ENCODE measurements at places on chromosomes 3 and 15.
A peak's percentile ranks its signal among the peaks of the same experiment; 100 is the strongest.

DNA sequence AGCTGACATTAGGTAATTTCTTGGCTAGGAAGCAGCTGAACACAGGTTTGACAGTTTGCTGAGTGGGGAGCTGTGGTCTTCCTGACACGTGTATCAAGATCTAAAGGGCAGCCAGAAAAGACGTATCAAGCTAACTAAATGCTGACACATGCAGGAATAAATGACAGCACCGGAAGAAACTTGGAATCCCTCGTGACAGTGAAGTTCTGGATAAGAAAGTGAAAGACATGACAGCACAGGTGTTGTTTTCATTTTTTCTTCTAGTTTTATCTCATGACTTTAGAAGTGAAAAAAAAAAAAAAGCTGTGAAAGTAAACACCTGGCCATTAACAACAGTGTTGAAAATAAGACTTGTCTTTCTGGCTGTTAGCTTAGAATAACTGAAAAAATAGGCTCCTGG is 48.7 kb downstream of the FGF7 start:
- H3K27ac ChIP-seq: no peak overlapping the region
- peak; percentile 8 for DNase-seq
- H3K36me3 ChIP-seq: no peaks in the 10 kb centered on the region
- peaks cover 4% of the 10 kb centered on the region for H3K27me3 ChIP-seq
- no peak overlapping the region for H3K4me3 ChIP-seq
- peaks cover 20% of the 10 kb centered on the region for H3K4me1 ChIP-seq

DNA sequence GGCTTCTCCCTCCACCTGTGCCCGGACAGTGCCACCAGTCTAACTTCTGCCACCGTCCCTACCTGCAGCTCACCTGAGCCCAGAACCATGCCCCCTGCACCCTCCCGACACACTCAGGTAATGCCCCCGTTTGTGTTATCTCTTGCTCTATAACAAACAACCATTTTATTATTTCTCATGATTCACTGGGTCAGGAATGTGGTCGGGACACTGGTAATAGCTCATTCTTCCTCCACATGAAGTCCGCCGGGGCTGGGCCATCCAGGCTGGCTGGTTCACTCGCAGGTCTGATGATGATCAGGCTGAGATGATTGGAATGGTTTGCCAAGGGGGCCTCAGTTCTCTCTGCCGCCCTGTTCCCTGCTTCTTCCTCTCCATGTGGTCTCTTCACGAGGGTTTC is 20.3 kb upstream of the NR2E3 start:
- no peak for DNase-seq
- no peak overlapping the region for H3K4me3 ChIP-seq
- no peak overlapping the region for H3K27ac ChIP-seq

- peak overlapping the region; percentile 95 for H3K27ac ChIP-seq
- peaks cover 26% of the 10 kb centered on the region for H3K36me3 ChIP-seq
- DNase-seq: no peak
- H3K4me1 ChIP-seq: peaks cover 87% of the 10 kb centered on the region
- no peaks in the 10 kb centered on the region for H3K27me3 ChIP-seq
- peak overlapping the region; percentile 79 for H3K4me3 ChIP-seq
Measured at GRCh38 chr3:60081381-60082095, 1031.7 kb upstream of the CFAP20DC start.

- no peaks in the 10 kb centered on the region for H3K4me1 ChIP-seq
- no peaks in the 10 kb centered on the region for H3K27me3 ChIP-seq
- H3K4me3 ChIP-seq: no peak overlapping the region
- no peaks in the 10 kb centered on the region for H3K36me3 ChIP-seq
- no peak for DNase-seq
- H3K27ac ChIP-seq: no peak overlapping the region
Measured at GRCh38 chr3:177827511-177828207, 630.4 kb upstream of the TBL1XR1 start.

GRCh38 chr15:85742186-85742821 is 52.4 kb downstream of the KLHL25 start:
- H3K27me3 ChIP-seq: no peaks in the 10 kb centered on the region
- H3K27ac ChIP-seq: no peak overlapping the region
- H3K4me1 ChIP-seq: no peaks in the 10 kb centered on the region
- peaks cover 42% of the 10 kb centered on the region for H3K36me3 ChIP-seq
- no peak overlapping the region for H3K4me3 ChIP-seq

GRCh38 chr3:126438746-126439145 is 36.9 kb downstream of the ZXDC start:
- no peaks in the 10 kb centered on the region for H3K27me3 ChIP-seq
- peaks cover 3% of the 10 kb centered on the region for H3K36me3 ChIP-seq
- no peak overlapping the region for H3K27ac ChIP-seq
- H3K4me3 ChIP-seq: no peak overlapping the region
- no peak for DNase-seq
- no peaks in the 10 kb centered on the region for H3K4me1 ChIP-seq

GRCh38 chr3:127915937-127916493 is 983 bp downstream of the KBTBD12 start:
- H3K27ac ChIP-seq: no peak overlapping the region
- no peaks in the 10 kb centered on the region for H3K4me1 ChIP-seq
- peaks cover 25% of the 10 kb centered on the region for H3K27me3 ChIP-seq
- no peaks in the 10 kb centered on the region for H3K36me3 ChIP-seq

DNA sequence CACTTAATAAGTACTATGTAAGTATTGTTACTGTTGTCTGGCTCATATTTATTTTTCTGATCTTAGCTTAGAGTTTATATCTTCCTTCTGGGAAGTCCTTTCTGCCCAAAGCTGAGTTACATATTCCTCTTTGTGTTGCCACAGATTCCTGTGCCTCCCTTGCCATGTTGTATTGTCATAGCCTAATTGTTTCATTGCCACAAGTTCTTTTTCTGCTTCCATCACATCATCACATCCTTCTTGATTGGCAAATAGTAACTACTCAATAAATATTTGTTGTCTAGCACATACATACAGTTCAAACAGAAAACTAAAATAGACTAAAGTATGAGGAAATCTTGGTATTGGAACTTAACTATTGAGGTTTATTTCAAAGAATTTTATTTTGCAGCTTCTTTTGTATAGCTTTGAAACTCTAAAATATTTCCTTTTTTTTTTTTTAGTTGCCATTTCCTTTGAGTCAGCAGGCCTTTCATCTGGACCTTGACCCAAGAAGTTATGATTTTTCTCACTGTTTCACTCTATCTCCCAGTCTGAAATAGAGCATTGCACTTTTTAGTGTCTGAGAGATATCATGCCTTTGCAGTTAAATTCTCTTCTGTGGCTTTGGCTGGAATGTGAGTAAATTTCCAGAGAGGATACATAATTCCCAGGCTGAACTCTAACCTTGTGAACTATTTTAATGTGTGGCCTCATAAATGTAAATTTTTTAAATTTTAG is 98.2 kb downstream of the ZNF609 start:
- no peaks in the 10 kb centered on the region for H3K27me3 ChIP-seq
- peaks cover 14% of the 10 kb centered on the region for H3K36me3 ChIP-seq
- no peak overlapping the region for H3K4me3 ChIP-seq
- no peak for DNase-seq
- peaks cover 26% of the 10 kb centered on the region for H3K4me1 ChIP-seq
- no peak overlapping the region for H3K27ac ChIP-seq

DNA sequence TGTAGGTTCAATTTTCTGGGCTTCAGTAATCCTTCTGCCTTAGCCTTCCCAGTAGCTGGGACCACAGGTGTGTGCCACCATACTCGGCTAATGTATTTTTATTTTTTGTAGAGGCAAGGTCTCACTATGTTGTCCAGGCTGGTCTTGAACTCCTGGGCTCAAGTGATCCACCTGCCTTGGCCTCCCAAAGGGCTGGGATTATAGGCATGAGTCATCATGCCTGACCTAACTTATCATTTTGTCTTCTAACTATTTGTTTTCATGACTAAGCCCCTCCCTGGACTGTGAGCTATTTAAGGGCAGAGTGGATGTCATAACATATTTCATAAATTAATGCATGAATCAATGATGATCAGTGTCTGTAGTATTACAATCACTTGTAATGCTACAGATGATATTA is 56.1 kb upstream of the PIAS1 start:
- DNase-seq: no peak
- no peaks in the 10 kb centered on the region for H3K27me3 ChIP-seq
- H3K36me3 ChIP-seq: no peaks in the 10 kb centered on the region
- no peak overlapping the region for H3K27ac ChIP-seq

DNA sequence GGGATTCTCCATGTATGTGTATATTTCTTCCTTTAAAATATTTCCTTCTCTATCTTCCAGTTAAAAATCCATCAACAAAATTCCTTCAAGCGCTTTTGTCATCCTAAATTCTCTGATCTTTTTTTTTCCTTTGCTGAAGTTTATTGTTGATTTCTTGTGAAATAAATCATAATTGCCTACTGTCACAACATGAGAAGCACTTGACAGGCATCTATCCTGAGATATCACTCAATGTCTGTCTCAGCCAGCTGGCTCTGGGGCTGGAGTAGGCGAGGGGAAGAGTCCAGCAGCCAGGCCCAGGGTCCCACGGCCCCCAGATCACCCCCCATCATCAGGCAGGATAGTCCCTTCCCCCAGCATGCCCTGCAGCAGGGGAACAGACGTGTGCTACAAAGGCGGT is 109.0 kb upstream of the TLE3 start:
- peaks cover 34% of the 10 kb centered on the region for H3K27me3 ChIP-seq
- H3K27ac ChIP-seq: no peak overlapping the region
- no peak for DNase-seq
- H3K4me3 ChIP-seq: no peak overlapping the region
- no peaks in the 10 kb centered on the region for H3K36me3 ChIP-seq

DNA sequence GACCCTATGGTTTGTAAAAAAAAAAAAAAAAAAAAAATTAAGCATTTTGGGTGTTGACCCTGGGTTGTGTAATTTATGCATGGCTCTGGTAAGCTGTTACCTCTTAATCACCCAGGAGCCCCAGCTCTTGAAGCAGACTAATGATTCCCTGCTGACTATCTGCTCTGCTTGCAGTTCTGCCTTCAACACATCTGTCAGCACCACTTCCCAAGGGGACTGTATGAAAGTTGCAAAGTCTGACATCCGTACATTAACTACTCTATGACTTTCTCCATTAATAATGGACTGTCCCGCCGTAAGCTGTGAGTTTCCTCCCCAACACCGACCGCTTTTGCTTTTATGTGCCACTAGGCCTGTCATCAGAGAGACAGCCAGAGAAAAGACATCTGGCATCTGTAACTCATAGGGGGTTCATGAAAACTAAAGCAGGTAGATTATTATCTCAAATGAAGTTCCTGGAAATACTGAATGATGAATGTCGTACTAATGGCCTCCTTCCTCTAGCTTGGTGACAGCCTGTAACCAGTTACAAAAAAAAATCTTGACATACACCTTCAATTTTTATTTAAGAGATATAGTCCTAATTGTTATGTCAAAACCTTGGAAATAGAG is 271.5 kb downstream of the IL5RA start:
- H3K27ac ChIP-seq: no peak overlapping the region
- no peak overlapping the region for H3K4me3 ChIP-seq
- no peaks in the 10 kb centered on the region for H3K36me3 ChIP-seq
- H3K4me1 ChIP-seq: no peaks in the 10 kb centered on the region
- peaks cover 2% of the 10 kb centered on the region for H3K27me3 ChIP-seq

DNA sequence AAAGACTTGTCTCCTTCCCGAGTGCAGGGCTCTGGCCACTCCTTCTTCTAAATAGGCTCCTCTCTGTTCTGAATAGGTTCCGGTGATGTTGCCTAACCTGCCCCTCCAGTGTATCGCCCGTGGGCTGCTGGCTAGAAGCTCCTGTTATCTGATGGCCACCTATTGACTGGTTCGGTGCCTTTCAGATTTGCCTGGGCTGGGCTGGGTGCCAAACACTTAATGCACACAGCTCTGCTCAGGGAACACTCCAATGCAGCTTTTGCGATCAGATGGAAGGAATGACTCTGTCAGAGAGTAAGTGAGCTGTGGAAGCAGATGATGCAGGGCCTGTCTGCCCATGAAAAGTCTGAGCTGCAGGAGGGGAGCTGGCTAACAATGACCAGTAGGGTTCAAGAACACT is 112.9 kb downstream of the CORO2B start:
- H3K4me3 ChIP-seq: no peak overlapping the region
- peaks cover 13% of the 10 kb centered on the region for H3K27me3 ChIP-seq
- peaks cover 6% of the 10 kb centered on the region for H3K4me1 ChIP-seq
- DNase-seq: no peak

GRCh38 chr15:73433873-73434272 is 9.1 kb upstream of the REC114 start:
- peaks cover 32% of the 10 kb centered on the region for H3K27me3 ChIP-seq
- no peak overlapping the region for H3K27ac ChIP-seq
- DNase-seq: no peak
- H3K36me3 ChIP-seq: no peaks in the 10 kb centered on the region
- no peak overlapping the region for H3K4me3 ChIP-seq
- H3K4me1 ChIP-seq: peaks cover 10% of the 10 kb centered on the region

DNA sequence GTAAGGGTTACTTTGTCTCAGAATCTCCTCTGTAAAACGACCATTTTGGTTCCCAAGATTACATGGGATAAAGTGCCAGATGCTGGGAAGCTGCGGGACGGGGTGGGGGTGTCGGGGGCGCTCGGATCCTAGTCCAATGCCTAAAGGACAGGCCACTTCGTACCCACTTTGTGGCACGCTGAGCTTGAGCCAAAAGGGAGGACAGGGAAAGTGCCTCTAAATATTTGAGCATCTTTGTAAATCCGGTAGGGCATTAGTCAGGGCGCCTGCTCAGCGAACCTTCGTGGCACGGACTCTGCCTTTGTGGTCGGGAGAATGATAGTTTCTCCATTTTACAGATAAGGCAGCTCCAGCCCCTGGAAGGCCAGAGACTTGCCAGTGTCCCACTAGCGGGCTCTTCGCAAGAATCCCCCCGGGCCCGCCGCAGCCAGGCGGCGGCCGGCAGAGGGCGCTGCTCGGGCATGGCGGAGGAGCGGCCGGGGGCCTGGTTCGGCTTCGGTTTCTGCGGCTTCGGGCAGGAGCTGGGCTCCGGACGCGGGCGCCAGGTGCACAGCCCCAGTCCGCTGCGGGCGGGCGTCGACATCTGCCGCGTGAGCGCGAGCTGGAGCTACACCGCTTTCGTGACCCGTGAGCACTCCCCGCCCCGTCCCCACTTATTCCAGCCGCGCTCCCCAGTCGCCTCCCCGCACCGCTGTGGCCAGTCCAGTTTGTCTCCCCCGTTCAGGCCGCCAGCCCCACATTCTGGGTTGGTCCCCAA is 1.8 kb downstream of the RCCD1 start:
- H3K4me1 ChIP-seq: peaks cover 24% of the 10 kb centered on the region
- peak; percentile 46 for DNase-seq

DNA sequence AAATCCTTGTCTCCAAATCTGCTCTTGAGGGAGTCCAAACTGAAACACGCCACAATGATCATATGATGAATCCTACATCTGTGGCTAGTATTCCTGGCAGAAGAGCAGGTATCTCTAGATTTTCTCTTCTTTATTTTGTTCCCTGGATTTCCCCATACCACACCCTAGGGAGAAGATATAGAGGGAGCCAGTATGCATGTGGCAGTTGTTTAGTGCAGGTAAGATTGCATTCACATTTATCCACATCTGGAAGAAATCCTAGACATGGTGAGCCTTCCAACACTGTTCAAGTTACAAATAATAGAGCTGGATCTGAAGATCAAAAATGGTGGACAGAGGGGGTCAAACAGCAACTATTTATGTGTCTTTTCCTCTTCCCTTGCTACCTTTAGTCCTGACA is 316.7 kb downstream of the ZNF385D start:
- no peak overlapping the region for H3K27ac ChIP-seq
- H3K36me3 ChIP-seq: no peaks in the 10 kb centered on the region
- no peak overlapping the region for H3K4me3 ChIP-seq
- no peaks in the 10 kb centered on the region for H3K4me1 ChIP-seq
